ENCODE measurements at places on chromosomes 2 and 18. TPM values are rescaled to one million over a fixed set of nuclear protein-coding genes. Genes with fewer than 3 reads are reported as not detected.

- no peak for DNase-seq
Measured at GRCh38 chr2:233152541-233152940, 92.4 kb downstream of the INPP5D start.

DNA sequence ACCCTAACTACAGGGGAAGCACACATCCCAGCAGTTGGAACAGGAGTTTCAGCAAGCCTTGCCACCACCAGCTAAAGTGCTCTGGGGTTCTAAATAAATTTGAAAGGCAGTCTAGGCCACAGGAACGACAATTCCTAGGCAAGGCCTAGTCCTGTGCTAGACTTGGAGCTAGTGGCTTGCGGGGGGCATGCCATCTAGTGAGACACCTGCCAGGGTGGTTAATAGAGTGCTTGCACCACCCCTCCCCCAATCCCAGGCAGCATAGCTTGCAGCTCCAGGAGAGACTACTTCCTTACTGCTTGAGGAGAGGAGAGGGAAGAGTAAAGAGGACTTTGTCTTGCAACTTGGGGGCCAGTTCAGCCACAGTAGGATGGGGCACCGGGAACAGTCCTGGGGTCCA lies 101.8 kb downstream of the SLC39A10 start:
- DNase-seq: no peak

Gene CCDC102B
- 3.6 TPM for polyA plus RNA-seq

Gene LAMA3
- polyA plus RNA-seq: 4.4 TPM

DNA sequence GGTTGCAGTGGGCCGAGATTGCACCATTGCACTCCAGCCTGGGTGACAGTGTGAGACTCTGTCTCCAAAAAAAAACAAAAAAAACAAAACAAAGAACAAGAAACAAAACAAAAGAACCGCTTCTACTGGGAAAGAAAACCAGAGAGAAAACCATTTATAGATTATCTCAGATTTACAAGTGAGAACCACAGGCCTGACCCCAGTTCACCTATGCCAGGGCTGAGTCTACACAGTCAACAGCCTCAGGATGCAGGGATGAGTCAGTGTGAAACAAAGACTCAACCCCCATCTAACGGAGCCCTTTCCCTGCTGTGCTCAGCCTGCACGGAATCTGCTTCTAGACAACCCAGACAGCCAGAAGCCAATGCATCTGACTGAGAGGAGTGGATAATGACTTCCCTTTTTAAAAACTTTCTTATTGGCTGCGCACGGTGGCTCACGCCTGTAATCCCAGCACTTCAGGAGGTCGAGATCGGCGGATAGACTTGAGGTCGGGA lies 25.5 kb upstream of the YWHAQ start:
- DNase-seq: no peak

- DNase-seq: no peak
Measured at GRCh38 chr2:37786854-37787253, 115.4 kb upstream of the CDC42EP3 start.

Gene TMEM37
- 221 TPM for polyA plus RNA-seq

GRCh38 chr2:238061315-238062202 lies 758 bp downstream of the SCLY start:
- DNase-seq: peak; percentile 57

Gene KIF5C
- polyA plus RNA-seq: 1.0 TPM

- peak; percentile 96 for DNase-seq
Measured at GRCh38 chr18:44826418-44827259, 146.0 kb downstream of the SETBP1 start.

DNA sequence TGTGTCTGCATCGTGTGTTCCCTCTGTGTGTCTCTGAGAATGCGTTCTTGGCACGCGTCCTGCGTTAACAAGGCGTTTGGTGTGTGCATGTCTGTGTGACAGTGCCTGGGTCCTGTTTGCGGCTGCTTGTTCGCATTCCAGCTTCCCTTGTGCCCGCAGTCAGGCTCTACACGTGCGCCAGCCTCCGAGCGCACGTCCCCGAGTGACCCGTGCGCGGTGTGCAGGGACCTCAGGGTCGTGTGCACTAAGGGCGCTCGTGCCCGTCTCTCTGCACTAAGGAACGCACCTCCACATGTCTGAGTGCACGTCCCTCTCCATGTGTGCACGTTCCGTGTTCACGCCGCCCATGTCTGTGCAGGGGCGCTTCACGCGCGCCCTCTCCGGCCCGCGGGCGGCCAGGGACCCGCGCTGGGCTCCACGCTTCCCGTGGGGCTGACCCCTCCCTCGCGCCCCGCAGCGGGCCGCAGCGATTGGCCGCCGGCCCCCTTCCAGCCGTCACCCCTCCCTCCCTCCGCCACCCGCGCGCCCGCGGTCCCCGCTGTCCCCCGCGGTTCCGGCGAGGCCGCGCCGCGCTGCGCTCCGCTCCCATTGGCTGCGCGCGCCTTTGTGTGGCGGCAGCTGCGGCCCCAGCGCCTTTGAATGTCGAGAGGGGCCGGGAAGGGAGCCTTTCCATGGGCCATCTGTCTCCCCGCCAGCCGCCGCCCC lies 229.4 kb downstream of the HAUS1 start:
- peak; percentile 75 for DNase-seq

DNA sequence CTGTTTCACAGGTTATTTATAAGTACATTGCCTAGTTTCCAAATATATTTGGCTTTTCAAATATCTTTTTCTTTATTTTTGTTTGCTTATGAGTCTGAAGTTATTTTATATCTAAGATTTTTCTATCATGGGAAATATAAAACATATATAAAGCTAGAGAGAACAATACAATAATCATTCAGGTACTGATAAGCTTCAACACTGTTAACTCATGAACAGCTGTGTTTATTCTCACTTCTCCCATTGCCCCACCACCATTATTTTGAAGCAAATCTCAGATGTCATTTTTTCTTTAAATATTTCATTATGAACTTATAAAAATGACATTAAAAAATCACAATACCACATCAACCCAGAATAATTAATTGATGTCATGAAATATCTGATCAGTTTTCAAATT lies 9.7 kb downstream of the CAMKMT start:
- DNase-seq: no peak

- DNase-seq: no peak
Measured at GRCh38 chr18:69882965-69883668, 64.6 kb downstream of the CD226 start.

GRCh38 chr2:46407852-46408455 lies 71.4 kb upstream of the TMEM247 start:
- no peak for DNase-seq

DNA sequence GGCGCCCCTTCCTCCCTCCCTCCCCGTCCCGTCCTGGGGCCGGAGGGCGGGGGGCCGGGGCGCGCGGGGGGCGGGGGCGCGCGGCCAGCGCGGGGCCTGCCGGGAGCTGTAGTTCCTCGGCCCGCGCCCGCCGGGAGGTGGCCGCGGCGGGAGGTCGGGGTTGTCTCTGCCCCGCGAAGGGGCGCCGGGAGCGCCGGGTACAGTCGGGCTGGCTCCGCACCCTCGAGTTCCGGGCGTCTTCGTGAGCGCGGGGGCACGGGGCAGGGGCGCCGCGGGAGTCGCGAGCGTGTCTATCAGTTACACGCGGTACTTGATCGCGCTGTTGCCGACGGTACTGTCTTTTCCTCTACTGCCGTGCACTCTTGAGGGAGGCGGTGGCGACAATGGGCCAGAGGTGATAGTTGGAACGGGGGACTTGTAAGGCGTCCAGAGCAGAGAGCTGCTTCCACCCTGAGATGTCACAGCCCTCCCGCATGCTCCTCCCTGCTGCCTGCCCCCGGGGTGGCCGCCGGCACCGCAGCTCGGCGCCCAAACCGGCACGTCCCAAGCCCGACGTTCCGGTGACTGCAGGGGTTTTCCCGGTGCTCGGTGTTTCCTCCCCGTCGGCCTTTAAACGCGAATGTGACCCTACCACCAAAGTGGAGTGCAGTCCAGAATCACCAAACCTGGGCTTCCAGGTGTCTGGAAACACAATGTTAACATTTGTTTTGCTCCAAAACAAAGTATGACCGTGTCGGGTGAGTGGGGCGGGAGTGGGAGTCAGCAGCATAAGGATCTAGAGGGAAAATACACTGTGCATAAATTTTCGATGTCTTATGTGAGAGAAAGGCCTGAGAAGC lies at the start of gene PRKD3:
Gene PRKD3 (minus strand): TSS at position 48 of the 839 bp plus-strand sequence. CDS start 8,309 bp downstream, outside the sequence.
- no peak for DNase-seq

GRCh38 chr2:158270536-158270935 lies 168.9 kb downstream of the UPP2 start:
- DNase-seq: no peak

GRCh38 chr2:11363868-11364564 lies 19.6 kb upstream of the ROCK2 start:
- no peak for DNase-seq

DNA sequence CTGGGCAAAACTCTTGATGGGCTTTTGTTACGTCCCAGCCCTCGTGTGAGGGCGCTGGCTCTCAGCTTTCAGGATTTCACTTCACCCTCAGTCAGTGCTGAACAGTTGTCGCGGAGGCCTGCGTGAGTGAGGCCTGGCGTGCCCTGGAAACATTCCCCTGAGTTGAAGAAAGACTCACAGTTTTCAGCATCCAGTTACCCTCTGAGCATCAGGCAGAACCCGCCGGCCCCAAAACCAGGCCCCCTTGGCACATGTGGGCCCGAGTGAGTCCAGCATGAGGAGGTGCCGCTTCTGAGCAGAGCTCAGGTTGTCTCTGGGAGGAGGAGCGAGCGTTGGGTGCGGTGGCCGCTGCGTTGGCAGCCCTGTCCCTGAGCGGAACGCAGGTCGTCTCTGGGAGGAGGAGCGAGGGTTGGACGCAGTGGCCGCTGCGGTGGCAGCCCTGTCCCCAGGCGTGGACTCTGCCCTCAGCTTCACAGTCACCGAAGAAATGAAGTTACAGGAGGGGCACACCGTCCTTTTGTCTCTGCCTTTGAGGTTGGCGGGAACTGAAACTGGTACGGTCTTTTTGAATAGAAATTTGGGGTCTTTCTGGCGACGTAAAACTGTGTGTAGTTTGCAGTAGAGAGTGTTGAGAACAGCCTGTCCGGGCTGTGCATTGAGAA lies at the start of gene NEU4:
Gene NEU4 (plus strand): TSS at position 473 of the 662 bp plus-strand sequence. CDS start 5,292 bp downstream, outside the sequence.
- peak; percentile 78 for DNase-seq

GRCh38 chr18:26667046-26667445 lies 118.7 kb upstream of the KCTD1 start:
- DNase-seq: no peak

DNA sequence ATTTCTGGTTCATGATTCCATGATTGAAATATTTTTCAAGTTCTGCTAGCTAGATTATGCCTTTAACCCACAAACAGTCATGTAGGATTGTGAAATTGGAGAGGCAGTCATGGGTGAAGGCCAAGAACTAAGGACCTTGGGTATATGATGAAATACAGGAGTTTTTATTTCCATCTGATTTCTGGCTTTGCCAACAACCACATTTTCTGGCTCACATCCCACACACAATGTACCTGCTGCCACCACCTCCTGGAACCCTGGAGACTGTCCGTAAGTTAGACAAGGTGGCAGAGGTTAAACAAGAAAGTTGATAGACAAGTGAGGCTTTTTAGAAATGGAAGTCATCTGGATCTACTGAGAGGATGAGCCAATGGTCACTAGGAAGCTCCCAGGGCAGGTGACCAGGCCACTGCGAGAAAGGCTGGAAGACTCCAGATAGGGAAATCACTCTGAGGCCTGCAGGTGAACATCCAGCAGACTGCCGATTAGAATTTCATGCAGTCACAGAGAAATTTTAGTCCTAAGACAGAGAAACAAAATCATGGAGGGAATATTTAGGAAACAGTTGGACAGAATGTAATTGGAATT lies 402.0 kb downstream of the ALK start:
- no peak for DNase-seq

Gene CUL3
- polyA plus RNA-seq: 81.2 TPM

Gene PKDCC
- polyA plus RNA-seq: 28.1 TPM

- no peak for DNase-seq
Measured at GRCh38 chr2:180416627-180417026, 409.5 kb upstream of the CWC22 start.

DNA sequence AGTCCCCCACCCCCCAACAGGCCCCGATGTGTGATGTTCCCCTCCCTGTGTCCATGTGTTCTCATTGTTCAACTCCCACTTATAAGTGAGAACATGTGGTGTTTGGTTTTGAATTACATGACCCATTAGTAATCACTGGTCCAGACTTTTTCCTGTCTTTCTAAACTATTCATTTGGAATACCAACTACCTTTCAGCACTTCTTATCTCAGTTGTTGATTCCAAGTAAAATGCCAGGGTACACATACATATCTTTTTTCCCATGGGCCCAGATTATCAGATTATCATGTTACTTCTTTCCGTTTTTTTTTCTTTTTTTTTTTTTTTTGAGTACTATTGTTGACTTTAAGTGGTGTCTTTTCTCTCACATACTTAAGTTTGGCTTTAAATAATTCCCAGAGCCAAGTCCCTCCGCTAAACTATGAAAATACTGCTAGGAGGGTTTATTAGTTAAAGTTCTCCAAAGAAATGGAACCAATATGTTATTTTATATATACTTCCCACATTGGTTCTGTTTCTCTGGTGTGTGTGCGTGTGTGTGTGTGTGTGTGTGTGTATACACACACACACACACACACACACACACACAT lies 389.3 kb downstream of the IRS1 start:
- DNase-seq: no peak

DNA sequence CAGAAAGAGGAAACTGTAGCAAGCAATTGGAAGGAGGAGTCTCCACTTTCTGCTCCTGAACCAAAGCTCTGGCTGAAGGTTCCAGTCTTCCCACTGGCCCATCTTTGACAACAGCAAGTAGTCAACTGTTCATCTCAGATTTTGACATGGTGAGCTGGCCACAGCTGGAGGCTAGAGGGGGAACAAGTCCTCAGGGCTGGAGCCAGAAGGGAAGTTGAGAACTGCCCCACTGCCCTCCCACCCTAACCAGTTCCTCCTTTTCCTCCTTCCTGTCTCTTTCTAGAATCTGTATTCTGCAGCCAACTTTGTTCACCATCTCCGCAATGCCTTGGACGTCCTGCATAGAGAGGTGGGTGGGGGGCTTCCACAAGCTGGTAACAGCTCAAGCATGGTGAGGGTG lies 105.8 kb downstream of the PLB1 start:
- DNase-seq: no peak

DNA sequence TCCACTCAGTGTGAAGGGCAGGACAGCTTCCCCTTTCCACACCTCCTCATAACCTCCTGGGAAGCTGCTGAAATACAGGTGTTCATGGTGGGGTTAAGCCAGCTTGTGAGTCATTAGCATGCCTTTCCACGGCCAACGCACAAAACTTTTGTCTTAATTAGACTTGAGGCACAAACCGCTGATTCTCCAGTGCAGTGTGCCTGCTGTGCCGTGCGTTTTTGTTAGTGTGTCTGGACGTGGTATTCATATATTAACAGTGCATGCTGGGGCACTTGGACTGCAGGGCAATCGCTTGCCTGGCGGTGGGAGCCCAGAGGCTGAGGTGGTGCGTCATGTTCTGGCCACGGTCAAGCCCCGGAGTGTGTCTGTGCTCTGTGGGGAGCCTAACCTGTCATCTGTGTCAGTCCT lies 156.2 kb downstream of the SH3RF3 start:
- DNase-seq: peak; percentile 48

Gene GALNT3
- polyA plus RNA-seq: 8.8 TPM

- no peak for DNase-seq
Measured at GRCh38 chr2:33268246-33268831, 208.1 kb upstream of the RASGRP3 start.

Gene HRH4
- not detected for polyA plus RNA-seq

Gene AKAIN1
- not detected for polyA plus RNA-seq

Gene GREB1
- polyA plus RNA-seq: 1.8 TPM
